ENCODE measurements at places on chromosomes 13 and 19.
A peak's percentile ranks its signal among the peaks of the same experiment; 100 is the strongest.

- peak; percentile 65 for DNase-seq
These were observed 38.8 kb downstream of the VSTM2B start for GRCh38 chr19:29564574-29565005.

DNA sequence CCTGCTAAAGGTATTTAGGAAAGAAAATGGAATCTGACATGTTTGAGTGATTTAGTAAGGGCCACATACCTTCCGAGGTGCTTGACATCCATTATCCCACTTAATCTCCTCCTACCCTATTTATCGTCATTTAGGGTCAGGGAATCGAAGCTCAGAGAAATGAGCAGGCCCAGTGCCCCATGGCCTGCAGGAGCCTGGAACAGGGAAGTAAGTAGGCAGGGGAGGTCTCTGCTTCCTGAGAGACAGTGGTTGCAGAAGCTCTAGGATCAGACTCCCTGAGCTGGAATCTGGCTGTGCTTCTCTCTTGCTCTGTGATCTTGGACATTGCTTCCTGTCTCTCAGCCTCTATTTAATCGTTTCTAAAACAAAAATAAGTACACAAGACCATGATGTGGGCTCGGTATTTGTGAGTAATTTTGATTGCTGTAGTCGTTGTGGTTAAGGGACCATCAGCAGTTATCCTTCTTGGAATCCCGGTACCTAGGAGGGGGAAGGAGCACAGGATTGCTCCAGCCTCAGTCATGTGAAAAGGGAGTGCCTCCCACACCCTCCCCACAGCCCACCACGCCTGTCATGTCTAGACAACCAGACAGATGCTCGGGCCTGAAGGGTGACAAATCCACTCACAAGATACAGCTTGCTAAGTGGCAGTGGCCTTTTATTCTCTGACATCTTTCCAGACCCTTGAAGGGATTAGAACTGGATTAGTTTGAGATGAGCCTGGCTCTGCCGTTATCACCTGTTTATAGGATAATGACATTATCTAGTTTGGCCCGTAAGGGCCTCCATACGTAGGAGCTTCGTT lies 169.2 kb upstream of the TSHZ3 start:
- no peak for DNase-seq

- DNase-seq: no peak
These were observed 2.8 kb downstream of the ERFL start for GRCh38 chr19:41925208-41926003.

DNA sequence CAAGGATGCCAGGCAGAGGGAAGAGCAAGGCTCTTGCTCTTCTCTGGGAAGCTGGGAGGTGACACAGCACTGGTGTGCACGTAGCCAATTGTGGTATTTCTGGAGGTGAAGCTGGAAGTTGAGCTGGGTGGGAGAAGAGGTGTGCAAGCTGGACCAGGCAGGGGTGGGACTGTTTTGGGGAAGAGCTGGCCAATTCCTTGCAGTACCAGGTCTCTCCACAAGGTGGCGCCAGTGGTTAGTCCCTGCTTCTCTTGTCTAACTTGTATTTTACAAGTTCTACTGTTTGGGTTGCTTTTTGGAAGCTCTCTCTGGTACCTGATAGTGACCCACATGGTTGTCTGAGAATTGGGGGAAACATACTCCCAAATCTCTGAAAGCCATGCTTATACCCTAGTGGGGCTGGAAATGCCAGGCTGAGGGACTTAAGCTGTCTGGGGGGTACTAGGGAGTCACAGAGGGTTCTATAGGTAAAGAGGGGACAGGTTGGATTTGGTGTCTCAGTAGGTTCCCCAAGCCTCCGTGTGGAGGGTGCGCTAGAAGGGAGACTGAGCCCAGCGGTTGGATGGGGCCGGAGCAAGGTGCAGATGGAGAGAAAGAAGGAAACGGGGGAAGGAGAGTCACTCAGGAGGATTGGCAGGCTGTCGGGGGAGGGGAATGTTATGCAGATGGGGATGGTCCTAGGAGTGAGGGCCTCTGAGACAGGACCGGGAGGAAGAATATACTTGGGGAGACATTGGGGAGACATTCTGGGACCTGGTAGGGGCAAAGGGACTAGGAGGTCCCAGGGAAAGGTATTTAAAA lies 3.0 kb downstream of the HPN start:
- peak; percentile 35 for DNase-seq

DNA sequence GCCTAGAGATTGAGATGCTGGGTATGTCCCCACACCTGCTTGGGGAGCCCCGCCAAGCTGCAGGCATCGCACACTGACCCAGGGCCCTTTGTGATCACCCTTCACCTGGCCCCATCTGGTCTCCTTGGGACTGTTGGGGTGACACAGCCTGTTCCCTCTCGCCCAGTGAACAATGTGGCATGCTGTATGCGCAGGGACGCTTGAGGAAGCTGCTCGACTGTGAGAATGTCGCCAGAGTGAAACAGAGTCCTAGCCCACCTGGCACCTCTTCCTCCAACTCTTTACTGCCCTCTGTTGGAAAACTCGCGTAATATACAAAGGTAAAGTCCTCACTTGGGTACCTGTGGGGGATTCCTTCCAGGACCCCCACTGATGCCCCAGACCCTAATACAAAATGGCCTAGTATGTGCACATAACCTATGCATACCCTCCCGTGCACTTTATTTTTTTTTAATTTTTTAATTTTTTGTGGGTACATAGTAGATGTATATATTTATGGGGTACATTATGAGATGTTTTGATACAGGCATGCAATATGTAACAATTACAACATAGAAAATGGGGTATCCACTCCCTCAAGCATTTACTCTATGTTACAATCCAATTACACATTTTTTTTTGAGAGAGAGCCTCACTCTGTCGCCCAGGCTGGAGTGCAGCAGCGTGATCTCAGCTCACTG lies 9.0 kb downstream of the BLOC1S3 start:
- peak; percentile 53 for DNase-seq

GRCh38 chr13:48579165-48579918 lies 46.5 kb upstream of the RCBTB2 start:
- peak; percentile 44 for DNase-seq

GRCh38 chr13:111232191-111232590 lies 88.3 kb upstream of the TEX29 start:
- peak; percentile 95 for DNase-seq

DNA sequence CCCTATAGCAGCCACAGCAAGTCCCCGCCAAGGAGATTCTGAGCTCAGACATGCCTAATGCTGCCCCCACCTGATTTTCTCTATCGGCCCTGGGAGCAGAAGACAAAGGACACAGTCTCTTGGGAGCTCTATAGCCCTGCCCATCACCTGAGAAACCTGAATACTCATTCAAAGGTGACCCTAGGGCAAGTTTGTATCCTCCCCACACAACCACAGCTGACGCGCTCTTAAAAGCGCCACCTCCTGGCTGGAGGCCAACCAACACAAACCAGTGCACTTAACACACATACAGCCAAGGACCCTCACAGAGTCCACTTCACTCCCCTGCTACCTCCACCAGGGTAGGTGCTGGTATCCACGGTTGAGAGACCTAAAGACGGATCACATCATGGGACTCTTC lies 8.8 kb upstream of the IGFL4 start:
- DNase-seq: peak; percentile 23
